ENCODE measurements at places on chromosomes 3 and 15.

- no peak for DNase-seq
Observed at GRCh38 chr3:51958603-51959521, 3.7 kb downstream of the GPR62 start.

DNA sequence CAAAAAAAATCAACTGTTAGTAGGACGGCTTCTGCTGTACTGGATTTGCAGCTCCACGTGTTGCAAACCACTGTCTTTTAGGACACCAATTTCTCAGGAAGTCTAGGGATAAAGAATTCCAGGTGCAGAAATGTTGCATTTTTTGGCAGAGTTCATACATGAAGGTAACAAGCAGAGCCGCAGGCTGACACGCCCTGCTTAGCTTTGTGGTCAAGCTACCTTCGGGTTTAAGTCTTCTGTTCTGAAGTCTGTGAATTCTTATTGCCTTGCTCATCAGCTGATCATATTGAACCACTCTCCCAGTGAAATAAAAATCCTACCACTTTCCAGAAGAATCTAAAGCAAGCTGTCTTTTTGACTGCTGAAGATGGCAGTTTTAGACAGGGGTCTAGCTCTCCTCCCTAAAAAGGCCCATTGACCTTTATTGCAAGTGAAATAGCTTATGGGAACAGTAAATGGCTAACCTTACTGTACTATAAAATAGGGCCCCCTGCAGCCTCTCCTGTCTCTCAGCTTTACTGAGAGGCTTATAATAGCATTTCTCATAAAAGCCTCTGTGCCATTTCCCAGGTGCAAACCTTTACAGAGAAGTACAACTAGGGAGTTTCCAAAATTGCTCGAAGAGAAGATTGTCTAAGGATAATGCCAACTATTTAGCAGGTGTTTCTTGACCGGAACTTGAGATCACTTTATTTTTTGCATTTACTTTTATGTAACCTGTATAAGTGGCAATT, 262.2 kb upstream of the IL12A start:
- DNase-seq = no peak

DNA sequence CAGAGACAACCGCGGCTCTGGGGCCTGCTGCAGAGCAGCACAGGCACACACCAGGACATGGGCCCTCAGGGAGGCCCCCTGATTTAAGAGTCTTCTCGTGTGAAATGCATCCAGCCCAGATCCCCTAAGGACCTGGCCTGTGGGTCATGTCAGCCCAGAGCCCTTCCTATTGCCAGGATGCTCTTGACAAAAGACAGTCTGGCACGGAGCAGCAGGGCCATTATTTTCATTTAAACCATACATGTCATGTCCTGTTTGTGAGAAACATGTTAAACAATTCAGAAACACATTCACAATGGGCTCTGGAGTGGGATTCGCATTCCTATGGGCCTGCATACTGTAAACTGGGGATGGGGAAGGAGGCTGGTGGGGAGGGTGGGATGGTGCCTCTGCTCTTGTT, 367.4 kb upstream of the WNT5A start:
- peak; percentile 20 for DNase-seq

DNA sequence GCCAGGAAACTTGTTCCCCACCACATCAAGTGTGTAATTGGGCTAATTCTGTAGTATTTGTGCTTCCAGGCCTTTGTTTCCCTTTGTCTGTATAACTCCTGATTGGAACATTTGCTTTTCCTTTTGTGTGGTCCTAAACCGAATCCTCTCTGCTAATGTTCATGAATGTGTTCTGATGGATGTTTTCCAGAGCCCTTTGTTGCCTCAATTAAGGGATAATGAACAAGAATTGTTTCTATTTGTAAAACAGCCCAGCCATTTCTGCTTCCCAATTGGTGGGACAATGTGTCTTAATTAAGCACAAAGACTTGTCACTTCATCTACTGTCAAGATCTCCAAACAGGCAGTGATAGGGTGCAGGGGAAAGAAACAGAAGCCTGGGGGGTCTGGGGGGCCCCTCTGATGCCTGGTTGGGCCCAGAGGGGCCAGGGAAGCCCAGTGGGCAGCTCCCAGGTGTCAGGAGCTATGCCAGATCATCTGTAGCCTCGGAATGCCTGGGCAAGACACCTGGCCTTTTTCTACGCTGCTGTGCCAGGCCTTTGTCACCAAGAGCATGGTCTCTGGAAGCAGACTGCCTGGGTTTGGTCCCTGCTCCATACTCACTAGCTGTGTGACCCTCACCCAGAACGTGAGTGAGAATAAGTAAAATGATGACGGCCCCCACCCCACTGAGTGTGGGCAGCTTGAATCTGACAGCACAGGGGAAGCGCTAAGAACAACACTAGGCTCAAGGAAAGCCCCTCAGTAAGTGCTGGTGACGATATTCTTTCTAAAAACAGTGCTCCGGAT, 116.6 kb upstream of the PRR20G start:
- DNase-seq = no peak

DNA sequence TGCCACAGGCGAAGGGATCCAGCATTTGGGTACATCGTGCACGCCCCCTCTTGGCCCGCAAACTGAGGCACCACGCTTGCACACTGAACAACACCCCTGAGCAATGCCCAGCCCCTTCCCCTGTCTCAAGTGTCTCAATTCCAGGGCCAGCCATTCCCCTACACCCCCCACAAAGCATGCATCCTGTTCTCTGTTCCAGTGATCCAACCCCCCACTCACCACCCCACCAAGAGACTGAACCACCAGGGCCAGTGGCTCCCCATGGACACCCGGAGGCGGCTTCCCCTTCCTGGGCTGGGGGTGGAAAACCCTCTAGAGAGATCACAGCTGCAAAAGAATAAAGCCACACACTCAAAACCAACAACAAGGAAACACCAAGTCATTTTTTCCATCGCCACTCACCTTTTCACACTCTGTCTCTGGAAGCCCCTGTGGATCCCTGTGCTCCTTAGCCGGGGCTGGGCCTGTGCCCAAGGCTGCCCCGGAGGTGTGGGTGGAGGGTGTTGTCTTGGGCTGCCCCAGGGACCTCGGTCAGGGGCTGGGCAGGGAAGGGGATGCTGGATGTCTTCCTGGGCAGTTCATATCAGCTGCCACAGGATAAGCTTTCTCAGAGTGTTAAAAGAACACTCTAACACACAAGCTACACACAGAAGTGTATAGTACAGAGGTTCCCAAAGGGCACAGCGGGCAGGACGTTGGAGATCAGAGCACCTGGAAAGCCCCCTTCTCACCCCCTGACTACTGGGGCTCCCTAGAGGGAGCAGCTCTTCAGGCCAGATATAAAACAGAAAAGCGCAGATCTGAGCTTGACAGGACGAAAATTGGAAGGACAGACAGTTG, 92.5 kb downstream of the CHSY1 start:
- peak; percentile 69 for DNase-seq

DNA sequence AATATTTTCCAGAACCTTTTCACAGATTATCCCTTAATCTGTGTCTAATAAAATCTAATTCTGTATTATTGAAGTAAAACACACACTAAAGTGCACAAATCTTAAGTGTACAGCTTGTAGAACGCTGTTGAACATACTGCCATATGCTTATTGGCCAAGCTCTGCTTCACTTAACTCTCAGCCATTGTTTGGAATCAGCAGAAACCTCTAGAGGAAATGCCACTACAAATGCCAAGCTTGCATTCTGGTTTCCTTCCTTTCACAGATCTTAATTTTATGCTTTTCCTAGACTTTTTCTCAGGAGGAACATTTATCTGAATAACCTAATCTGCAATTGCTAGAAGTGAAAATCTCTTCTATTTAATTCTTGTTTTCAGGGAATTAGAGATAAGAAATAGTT, 10.1 kb downstream of the MNS1 start:
- peak; percentile 41 for DNase-seq

- no peak for DNase-seq
Observed at GRCh38 chr3:128575777-128576176, 74.8 kb downstream of the RPN1 start.

- DNase-seq = peak; percentile 85
Observed at GRCh38 chr15:61084944-61085367, 144.1 kb downstream of the RORA start.

- no peak for DNase-seq
Observed at GRCh38 chr15:41881550-41881919, 12.3 kb downstream of the SPTBN5 start.

GRCh38 chr15:51751697-51752683, 593 bp downstream of the TMOD2 start:
- DNase-seq = peak; percentile 50

DNA sequence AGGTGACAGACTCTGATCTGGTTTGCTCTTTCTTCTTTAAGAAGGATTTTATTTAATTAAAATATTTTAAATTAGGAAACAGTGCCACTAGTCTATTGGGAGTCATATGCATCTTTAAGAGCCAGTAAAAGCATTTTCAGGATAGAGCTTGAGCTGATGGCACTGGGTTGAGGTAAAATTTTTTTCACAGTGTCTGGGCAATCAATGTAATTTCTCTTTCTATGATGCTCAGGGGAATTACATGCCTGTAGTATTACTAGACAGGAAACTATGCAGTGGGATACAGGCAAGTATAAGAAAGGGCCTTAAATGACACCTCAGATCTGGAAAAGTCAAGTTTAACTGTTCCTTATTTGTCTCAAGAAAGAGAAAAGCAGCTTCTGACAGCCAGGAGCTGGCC, 76.4 kb downstream of the GAP43 start:
- DNase-seq = peak; percentile 25

DNA sequence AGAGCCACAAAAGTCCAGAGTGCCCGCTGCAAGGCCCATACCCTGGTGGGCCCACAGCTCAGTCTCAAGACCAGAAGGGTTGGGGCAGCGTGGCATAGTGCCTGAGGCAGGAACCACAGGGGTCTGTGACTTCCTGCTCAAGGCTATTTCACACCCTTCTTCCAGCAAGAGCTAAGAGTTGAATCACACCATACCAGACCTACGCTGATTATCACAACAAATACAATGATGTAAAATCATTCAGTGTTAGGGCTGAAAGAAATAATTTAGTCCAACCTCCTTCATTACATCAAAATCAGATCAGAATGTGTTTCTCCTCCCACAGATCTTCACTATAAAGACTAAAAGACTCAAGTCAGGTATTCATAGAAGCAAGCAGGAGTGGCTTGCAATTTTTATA, 27.8 kb upstream of the ST8SIA2 start:
- no peak for DNase-seq

DNA sequence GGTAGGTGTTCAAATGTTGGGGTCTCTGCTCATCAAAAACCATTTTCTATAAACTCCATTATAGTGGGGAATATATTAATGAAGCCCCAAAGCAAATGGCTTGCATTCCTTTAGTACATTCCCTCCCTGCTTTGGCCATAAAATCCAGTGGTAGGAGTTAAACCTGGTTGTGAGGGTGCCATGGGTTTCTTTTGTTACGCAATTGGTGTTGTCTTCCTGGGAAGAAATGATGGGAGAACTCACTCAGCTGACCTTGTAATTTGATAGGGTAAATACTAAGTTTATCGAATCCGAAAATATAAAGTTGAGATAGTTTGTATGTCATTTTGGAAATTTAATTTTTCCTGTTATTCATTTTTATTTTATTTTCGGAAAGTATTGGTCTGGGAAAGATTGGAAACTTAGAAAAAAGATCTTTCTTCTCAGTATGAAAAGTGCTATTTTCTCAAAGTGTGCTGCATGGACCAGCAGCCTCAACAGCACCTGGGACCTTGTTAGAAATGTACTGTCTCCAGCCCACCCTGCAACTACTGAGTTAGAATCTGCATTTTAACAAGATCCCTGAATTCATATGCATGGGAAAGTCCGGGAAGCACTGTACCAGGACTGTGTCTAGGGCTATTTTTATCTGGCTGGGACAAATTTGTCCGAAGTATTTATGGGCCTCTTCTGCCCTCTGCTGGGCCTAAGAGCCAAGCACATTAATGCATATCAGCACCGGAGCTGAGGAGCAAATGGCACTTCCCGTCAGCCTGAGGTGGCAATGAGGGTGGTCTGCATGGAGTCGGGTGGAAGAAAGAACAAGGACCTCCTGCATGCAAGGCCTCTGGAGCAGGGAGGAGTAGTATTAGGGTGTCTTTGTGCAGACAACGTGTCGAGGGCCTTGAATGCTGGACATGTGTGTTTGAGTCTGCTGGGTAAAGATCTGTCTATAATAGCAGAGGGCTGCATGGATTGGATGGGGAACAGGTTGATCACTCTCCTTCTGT, 54.7 kb downstream of the FAM81A start:
- peak; percentile 83 for DNase-seq

GRCh38 chr3:34319881-34320280, 521.5 kb downstream of the PDCD6IP start:
- peak; percentile 80 for DNase-seq

- peak; percentile 54 for DNase-seq
Observed at GRCh38 chr15:93028111-93028631, 60.8 kb downstream of the RGMA start.

DNA sequence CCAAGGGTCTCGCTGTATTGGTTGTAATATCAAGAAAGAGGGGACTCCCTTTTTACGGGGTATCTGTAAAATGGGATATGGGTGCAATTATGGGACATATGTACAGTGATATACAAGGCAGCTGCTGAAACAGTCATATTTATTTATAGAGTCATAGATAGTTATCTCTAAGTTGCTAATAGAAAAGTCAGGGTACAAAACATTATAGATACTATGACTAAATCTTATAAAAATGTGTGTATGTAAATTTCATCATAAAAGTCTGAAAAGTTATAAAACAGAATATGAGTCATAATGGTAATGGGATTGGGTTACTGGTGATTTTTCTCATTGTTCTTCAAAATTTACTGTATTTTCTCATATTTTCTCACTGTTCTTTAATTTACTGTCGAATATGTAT, 344.9 kb upstream of the SLCO3A1 start:
- no peak for DNase-seq

DNA sequence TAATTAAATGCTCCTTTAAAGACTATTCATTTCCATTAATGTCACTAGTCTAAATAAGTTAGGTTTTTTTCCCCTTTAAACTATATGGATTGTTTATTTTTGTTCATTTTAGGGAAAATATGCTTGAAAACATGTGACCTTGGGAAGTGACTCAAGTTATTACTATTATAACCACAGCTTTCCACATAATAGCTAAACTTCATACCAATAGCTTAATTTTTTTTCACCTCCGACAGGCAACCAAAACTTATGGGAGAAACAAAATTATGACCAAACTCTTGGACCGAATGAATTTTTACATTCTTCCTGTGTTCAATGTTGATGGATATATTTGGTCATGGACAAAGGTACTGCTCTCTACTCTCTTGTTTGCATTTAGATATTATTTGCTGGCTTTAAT, 16.2 kb downstream of the CPA3 start:
- no peak for DNase-seq

- DNase-seq = no peak
Observed at GRCh38 chr15:82714016-82714415, 4.3 kb upstream of the AP3B2 start.

- no peak for DNase-seq
Observed at GRCh38 chr3:186283651-186284348, 78.2 kb downstream of the DGKG start.
